EL (cell line): ENCODE measurements at places on chromosomes 13 and 19.
A peak's percentile ranks its signal among the peaks of the same experiment; 100 is the strongest.

GRCh38 chr19:29285187-29285687 lies 72.3 kb upstream of the UQCRFS1 start:
- no peak for DNase-seq

DNA sequence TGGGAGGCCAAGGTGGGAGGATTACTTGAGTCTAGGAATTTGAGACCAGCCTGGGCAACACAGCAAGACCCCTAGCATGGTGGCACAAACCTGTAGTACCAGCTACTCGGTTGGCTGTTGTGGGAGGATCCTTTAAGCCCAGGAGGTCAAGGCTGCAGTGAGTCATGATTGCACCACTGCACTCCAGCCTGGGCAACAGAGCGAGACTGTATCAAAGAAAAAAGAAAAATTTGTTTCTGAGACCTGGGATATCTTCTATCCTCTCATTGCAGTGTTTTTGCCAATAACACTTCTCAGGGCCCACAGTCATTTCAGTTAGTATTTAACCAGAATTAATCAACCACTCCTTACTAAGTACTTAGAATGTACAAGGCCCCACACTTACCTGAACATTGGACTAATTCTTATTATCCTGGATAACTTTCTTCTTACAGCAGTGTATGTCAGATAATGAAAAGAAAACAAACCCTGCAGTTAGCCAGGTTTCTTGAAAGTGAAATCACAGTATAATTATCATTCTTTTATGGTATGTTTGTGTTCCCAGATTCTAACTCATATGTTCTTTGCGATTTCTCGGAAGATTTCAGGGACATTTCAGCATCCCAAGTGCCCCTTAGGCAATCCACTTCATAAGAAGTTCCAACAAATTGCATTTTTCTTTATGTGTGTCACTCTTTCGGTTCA lies 75.6 kb upstream of the KLF5 start:
- DNase-seq = peak; percentile 77

GRCh38 chr13:39201180-39201579 lies 162.9 kb downstream of the NHLRC3 start:
- DNase-seq = no peak

DNA sequence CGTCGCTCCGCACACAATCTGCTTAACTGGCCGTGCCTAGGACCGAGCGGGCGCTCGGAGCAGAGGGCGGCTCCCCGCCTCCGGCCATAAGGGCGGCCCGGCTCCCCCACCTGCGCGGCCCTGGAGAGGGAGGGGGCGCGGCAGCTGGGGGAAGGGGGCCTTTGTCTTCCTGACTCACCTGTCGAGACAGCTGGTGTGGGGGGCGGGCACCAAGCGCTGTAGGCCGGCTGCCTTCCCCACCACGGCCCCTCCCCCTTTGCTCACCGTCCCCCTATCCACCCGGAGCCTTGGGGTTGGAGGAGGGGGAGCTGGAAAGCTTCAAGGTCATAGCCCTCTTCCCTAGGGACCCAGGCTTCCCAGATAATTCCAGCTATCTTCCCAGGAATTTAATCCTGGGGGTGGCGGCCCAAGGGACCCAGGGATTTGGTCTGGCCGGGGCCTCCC lies 1.2 kb downstream of the VASP start:
- DNase-seq = peak; percentile 38

- DNase-seq = no peak
Measured at GRCh38 chr19:46730595-46730994, 13.7 kb upstream of the PRKD2 start.
